ENCODE measurements at places on chromosomes 2 and 18.

GRCh38 chr18:9706081-9706935 lies 1.8 kb upstream of the RAB31 start:
- no peak for DNase-seq

- DNase-seq = no peak
Measured at GRCh38 chr2:164523726-164524125, 97.6 kb downstream of the GRB14 start.

DNA sequence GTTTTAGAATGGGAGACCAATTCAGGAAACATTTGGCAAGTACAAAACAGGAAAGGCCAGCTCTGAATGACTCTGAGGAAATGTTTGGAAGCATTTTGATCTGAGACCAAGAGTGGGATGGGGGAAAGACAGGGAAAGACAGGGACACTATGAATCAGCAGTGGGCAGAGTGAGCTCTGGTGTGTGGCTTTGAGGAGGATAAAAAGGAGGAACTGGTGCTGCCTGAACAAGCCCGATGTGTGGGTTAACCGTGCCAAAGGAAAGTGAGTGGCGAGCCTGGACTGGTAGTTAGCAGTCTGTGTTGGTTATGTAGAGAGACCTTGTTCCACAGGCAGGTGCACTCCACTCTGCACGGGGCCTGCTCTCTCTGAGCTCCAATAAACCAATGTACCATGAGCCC lies 5.3 kb downstream of the MFSD6 start:
- no peak for DNase-seq

DNA sequence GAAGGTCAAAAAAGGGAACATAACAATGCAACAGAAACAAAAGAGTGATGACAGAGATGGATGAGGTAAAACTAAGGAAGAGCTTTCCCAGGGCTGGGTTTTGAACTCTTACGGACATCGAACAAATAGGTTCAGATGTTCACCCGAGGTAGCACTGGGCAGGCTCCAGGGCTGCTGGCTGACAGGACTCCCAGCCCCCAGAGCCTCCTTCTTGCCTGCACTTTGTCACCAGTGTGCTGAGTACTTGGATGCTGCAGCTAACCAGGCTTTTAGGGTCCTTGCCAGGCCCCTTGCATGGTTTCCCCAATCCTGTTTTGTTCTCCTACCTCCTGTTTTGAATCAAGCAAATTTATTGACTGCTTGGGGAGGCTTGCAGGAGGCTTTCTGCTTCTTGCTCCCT lies 322.9 kb downstream of the DYSF start:
- no peak for DNase-seq

DNA sequence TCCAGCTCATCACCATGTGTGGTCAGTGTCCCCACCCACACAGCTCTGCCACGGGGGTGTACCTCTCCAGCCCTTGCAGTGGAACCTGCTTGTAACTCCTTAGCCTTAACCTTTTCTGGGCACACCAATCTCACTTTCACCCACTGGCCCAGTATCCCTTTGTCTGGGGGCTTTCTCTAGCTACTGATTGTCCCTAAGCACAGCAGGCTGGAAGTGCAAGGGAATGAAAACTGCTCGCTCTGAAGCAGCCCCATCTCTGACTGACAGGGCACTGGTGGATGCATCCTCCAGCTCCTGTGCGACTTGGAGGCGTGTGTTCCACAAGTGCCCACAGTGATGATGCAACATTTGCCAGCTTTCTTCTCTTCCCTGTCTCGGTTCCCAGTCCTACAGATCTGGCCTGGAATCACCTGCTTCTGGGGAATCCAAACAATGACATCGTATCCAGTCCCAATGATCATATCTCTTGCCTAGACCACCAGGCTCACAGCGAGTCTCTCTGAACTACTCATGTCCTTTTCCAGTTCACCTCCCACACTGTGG lies 33.6 kb downstream of the SCTR start:
- DNase-seq = no peak

DNA sequence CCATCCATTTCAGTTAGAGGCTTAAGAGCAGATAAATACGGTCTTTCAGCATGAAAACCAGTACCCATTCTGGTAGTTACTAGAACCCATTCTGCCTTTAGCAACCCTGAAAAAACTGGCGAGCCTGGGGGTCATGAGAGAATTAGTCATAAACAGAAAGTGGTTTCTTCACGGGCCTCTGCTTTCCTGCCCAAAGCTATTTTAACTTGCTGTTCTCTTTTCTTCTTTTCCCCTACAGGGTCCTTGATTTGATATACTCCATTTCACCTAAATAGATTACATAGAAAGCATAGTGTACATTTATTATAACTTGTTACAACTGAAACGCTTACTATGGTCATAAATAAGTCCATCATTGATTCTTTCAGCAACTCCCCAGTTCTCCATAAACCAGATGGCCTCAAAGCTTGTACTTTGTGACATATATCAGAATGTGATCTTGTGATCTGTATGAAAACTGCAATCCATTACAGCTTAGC lies 48.3 kb downstream of the WDFY1 start:
- no peak for DNase-seq

GRCh38 chr2:104872866-104873688 lies 19.2 kb downstream of the POU3F3 start:
- no peak for DNase-seq

DNA sequence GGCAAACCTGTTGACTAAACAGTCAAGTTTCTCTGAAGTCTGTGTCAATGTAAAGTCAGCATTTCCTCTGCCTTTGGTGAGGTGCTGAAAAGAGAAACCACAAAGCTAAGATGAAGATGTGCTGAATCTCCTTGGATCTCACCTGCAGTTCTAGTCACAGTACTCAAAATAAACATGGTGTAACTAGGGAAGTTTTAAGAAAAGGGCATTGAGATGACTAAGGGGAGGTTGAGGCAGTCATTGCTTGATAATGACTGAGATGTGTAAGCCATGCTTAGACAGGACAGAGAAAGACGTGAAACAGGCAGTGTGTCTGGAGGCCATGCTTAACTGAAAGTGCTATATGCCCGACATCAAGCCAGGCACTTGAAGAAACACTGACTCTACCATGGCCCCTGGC lies 1010.0 kb upstream of the CELF4 start:
- DNase-seq = no peak

DNA sequence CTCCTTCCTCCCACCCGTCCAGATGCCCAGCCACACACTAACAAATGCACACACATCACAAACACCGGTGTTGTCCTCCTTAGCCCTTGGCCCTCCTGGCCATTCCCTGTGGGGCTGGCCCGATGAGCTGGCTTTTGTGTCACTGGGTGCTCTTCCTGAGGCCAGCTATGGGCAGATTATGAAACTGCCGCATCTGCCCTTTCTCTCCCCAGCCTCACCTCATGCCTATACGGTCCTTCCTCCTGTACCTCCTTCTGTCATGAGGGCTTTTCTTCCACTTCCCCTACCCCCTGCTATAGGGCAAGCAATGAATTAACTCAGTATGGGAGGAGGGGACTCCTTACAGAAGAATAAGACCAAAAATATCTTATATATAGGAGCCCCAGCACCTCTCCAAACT lies 10.3 kb upstream of the INO80C start:
- no peak for DNase-seq

All from activated naive CD4-positive, alpha-beta T cell treated with Interleukin-2 at 50 U/mL for 16 hours (primary cell).